ENCODE measurements at places on chromosomes 2 and 18.

DNA sequence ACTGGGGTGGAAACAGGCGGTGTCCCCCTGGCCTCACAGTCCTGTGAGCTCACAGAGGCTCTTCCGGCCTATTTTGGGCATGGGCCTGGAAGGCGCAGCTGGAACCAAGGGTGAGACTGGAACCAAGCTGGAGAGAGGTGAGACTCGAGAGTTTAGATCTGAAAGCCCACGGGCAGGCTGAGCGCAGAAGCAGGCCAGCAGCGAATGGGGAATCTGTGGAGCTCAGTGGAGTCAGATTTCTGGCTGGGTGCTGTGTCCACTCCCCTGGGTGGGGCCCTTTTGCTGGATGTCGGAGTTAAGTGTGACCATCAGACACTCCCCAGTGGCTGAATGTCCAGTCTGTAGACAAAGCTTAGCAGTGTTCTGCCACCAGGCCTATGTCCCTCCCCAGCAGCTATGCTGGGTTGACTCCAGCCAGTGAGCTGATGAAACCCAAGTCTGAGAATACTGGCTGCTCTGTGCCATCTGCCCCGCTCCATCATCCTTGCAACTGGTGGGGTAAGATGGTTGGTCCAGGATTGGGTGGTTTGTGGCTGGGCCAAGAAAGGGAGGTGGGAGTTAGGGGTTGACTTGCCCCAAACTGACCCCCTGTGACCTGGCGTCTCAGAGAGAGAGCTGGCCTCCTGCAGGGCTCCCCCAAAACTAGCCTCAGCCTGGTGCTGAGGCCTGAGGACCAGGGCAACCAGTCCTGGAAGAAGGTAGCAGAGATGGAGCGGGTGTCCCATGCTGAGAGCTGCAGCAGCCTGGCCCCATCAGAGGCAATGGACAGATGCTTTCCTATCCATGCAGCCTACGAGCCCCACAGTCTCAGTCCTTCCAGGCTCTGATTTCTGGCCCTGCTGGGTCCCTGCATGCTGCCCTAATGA, 34.4 kb downstream of the CYP26B1 start:
- H3K27ac ChIP-seq, result no peak overlapping the region
- no peaks in the 10 kb centered on the region for H3K27me3 ChIP-seq
- no peak overlapping the region for H3K4me3 ChIP-seq

DNA sequence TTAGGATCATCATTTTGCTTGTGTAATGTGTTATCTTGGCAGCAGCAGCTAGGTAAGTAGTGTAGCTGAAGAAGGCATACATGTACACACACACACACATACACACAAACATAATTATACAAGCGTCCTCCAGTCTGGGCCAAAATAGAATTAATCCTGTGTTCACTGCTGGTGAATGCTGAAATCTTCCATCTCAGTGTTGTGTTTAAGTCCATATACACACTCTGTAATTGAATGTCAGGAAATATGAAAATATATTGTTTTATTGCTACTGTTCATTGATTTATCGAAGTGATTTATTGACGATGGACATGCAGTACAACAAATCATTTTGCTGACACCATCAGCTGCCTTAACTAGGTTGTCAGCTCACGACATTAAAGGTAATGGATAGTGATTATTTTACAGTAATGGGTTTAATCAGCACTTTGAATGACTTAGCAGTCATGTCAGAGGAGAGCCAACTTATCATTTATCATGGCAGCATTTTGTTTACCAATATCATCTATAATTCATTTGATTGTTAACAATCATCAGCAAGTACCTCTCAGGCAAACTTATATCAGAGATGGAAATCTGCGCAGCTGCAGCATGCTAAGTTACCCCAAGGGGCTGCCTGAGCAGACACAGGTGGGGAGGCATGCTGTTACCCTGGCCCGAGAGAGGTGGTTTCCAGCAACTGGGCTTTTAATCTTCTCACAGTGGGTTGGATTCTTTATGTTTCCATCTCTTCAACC, 83.7 kb upstream of the FSHR start:
- no peak for DNase-seq
- no peaks in the 10 kb centered on the region for H3K27me3 ChIP-seq
- no peak overlapping the region for H3K27ac ChIP-seq
- no peak overlapping the region for H3K4me3 ChIP-seq
- H3K4me1 ChIP-seq, result no peaks in the 10 kb centered on the region

- no peak overlapping the region for H3K27ac ChIP-seq
- no peaks in the 10 kb centered on the region for H3K36me3 ChIP-seq
- no peak for DNase-seq
- no peak overlapping the region for H3K4me3 ChIP-seq
- no peaks in the 10 kb centered on the region for H3K27me3 ChIP-seq
These were observed 36.0 kb upstream of the NCK2 start for GRCh38 chr2:105708697-105709096.

DNA sequence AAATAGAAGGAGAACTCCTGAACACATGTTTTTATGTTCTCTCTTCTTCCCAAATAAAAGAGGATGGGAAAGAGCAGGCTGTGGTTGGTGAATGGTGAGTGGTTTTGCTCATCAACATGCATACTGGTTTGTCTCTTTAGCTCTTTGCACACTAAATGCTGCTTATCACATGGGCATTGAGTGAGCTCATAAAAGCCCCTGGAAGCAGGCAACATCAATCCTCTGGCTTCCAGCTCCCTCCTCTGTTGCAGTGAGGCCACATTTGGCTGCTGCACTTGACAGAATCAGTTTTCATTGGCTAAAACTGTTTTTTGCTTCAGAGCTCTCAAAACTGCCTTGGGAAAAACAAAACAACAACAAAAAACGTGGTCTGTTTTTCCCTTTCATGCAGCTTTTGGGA, 1308.2 kb upstream of the NRXN1 start:
- no peaks in the 10 kb centered on the region for H3K27me3 ChIP-seq
- H3K4me3 ChIP-seq, result no peak overlapping the region
- H3K36me3 ChIP-seq, result no peaks in the 10 kb centered on the region
- no peak overlapping the region for H3K27ac ChIP-seq

GRCh38 chr2:121211251-121211650, 73.8 kb downstream of the TFCP2L1 start:
- H3K27me3 ChIP-seq, result no peaks in the 10 kb centered on the region
- H3K4me3 ChIP-seq, result no peak overlapping the region
- H3K27ac ChIP-seq, result peak overlapping the region; percentile 16
- peaks cover 11% of the 10 kb centered on the region for H3K4me1 ChIP-seq
- no peak for DNase-seq
- H3K36me3 ChIP-seq, result no peaks in the 10 kb centered on the region

DNA sequence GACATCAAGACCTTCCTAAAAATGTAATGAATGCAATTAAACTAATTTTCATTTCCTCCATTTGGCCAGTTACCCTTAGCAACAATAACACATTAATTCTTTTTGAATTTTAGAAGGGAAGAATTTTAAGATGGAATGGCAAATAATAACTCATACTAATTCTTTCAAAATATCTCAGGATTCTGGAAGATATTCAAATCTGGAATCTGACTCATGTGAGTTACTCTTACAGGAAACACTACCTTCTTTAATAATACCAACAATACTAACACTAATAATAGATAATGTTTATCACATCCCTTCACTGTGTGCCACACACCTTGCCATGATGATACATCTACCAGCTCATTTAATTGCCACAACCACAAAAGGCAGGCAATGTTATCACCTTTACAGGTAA, 46.4 kb downstream of the ZNF521 start:
- H3K27me3 ChIP-seq, result no peaks in the 10 kb centered on the region
- H3K4me1 ChIP-seq, result no peaks in the 10 kb centered on the region
- H3K4me3 ChIP-seq, result no peak overlapping the region
- H3K36me3 ChIP-seq, result no peaks in the 10 kb centered on the region
- no peak for DNase-seq
- H3K27ac ChIP-seq, result no peak overlapping the region

DNA sequence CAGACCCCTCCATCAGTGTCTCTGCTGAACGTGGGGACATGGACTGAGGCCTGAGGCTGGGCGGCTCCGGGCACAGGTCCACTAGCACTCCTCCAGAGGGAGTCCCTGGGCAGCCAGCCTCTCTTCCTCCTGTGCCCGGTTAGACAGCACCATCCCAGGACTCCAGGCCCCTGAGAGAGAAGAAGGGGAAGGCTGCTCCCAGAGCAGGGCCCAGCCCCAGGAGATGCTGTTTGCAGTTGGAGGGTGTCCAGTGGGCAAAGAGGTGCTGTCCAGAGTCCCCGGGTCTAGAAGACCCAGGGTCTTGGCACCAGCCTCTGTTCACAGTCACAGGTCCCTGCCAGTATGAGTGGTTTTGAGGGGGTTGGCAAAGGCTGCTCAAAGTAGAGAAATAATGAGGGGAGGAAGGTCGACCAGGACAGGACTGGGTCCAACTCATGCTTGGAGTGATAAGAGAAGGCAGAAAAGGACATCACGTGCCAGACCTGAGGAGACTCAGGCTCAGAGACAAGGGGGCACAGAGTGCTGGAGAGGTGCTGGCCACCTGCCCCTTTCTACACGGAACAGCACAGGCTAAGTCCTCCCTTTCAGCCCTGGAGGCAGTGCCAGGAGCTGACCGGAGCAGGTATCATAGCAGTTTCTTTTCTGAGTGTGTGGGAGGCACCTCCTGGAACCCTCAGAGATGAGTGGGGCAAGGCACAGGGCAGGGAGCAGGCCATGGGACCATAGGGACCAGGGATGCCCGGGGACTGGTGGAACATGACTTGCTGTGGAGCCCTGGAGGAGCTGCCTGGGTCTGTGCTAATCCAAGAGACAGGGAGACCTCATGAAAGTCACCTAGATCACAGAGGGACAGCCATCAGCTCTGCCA, 21.1 kb downstream of the CRACDL start:
- H3K36me3 ChIP-seq, result no peaks in the 10 kb centered on the region
- H3K4me1 ChIP-seq, result peaks cover 16% of the 10 kb centered on the region
- H3K4me3 ChIP-seq, result no peak overlapping the region

- H3K36me3 ChIP-seq, result no peaks in the 10 kb centered on the region
- no peaks in the 10 kb centered on the region for H3K27me3 ChIP-seq
- no peak overlapping the region for H3K4me3 ChIP-seq
- H3K27ac ChIP-seq, result no peak overlapping the region
- DNase-seq, result no peak
- no peaks in the 10 kb centered on the region for H3K4me1 ChIP-seq
These were observed 1666.9 kb upstream of the CELF4 start for GRCh38 chr18:39232490-39232889.

- H3K4me1 ChIP-seq, result no peaks in the 10 kb centered on the region
- no peaks in the 10 kb centered on the region for H3K36me3 ChIP-seq
- no peak for DNase-seq
- H3K27ac ChIP-seq, result peak overlapping the region; percentile 17
- peaks cover 21% of the 10 kb centered on the region for H3K27me3 ChIP-seq
These were observed 33.1 kb upstream of the MBP start for GRCh38 chr18:77165503-77166188.

- DNase-seq, result no peak
- H3K36me3 ChIP-seq, result no peaks in the 10 kb centered on the region
- H3K27ac ChIP-seq, result no peak overlapping the region
- no peaks in the 10 kb centered on the region for H3K4me1 ChIP-seq
These were observed 488.3 kb downstream of the DLGAP1 start for GRCh38 chr18:3966642-3967358.

DNA sequence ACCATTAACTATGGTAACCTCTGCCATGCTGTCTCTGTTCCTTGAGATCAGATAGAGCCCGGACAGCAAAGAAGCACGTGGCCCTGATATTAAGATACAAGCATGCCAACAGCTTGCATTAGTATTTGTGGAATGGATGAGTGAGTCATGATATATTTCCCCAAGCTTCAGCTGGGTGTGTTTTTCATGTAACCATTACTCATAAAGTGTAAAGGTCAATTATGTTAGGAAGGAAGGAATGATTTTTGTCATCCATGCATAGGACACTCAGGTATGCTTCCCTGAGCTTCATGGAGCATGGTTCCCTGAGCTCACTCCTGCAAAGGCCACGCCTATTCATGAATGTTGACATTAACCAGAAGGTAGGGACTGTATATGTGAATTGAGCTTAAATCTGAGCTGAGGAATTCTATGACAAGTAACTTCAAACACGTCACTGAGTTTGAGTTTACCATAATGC, 74.6 kb downstream of the ARL4C start:
- H3K27me3 ChIP-seq, result no peaks in the 10 kb centered on the region
- H3K4me3 ChIP-seq, result no peak overlapping the region
- peaks cover 24% of the 10 kb centered on the region for H3K4me1 ChIP-seq
- no peak for DNase-seq
- H3K36me3 ChIP-seq, result no peaks in the 10 kb centered on the region

DNA sequence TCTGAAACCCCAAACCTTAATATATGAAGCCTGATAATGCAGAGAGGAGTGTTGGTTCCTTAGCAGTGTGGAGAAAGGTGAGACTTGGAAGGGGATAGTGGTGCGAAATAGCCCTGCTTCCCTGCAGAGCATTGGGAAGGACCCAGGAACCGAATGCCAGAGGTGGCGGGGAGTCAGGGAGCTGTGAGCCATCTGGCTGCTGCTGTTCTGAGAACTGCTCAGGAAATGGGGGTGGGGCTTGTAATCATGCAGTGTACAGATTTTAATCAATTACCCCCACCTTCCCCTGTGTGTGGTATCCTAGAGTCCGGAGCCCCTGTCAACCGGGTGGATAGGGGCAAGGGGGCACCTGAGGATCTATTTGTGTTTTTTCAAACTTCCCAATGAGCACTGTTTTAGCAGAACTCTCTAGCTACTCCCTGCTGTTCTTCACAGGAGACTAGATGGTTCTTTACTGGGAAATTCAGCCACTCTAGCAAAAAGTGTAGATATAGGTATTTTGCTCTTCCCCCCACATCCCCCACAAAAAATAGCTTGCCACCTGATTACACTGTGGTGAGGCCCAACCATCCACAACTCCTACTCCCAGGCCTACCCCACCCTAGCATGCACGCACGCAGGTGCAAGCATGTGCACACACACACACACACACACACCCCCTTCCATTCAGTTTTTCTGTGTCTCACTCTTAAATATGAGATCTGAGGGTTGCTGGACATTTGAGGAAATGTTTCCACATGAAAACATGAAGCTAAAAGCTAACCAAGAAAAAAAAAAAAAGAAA, 30.1 kb upstream of the MBOAT2 start:
- peaks cover 11% of the 10 kb centered on the region for H3K27me3 ChIP-seq
- no peaks in the 10 kb centered on the region for H3K4me1 ChIP-seq
- no peak overlapping the region for H3K4me3 ChIP-seq
- no peaks in the 10 kb centered on the region for H3K36me3 ChIP-seq
- no peak overlapping the region for H3K27ac ChIP-seq

GRCh38 chr2:181946444-181947127, 39.1 kb upstream of the PPP1R1C start:
- DNase-seq, result no peak
- H3K4me3 ChIP-seq, result no peak overlapping the region
- H3K36me3 ChIP-seq, result no peaks in the 10 kb centered on the region
- no peaks in the 10 kb centered on the region for H3K27me3 ChIP-seq

DNA sequence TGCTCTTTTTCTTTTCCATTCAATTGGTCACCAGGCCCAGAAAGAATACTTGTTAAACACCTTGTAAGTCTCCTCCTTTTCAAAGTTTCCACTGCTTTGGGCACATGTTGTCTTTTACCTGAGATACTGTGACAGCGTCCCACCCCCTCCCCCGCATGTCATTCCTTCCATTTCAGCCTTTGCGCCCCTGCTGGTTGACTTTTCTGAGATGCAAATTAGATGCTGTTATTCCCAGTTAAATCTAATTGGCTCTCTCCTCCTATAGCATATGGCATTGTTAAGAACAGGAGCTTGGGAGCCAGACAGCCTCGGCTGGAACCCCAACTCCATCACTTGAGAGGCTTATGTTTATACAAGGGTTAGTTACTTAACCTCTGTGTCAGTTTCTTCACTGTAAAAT, 80.3 kb upstream of the GAREM1 start:
- no peaks in the 10 kb centered on the region for H3K4me1 ChIP-seq
- H3K4me3 ChIP-seq, result no peak overlapping the region
- H3K27me3 ChIP-seq, result no peaks in the 10 kb centered on the region
- no peak for DNase-seq

GRCh38 chr2:236180831-236181453, 12.8 kb upstream of the GBX2 start:
- H3K27me3 ChIP-seq, result peaks cover 90% of the 10 kb centered on the region
- H3K4me1 ChIP-seq, result peaks cover 20% of the 10 kb centered on the region

Data from esophagus squamous epithelium (tissue), 5 donors.